ENCODE measurements at places on chromosomes 12 and 14. TPM values are rescaled to one million over a fixed set of nuclear protein-coding genes. Genes with fewer than 3 reads are reported as not detected.

- H3K27me3 ChIP-seq: peaks cover 73% of the 10 kb centered on the region
- H3K4me1 ChIP-seq: peaks cover 5% of the 10 kb centered on the region
- DNase-seq: no peak
- H3K36me3 ChIP-seq: no peaks in the 10 kb centered on the region
- H3K4me3 ChIP-seq: no peak overlapping the region
Observed at GRCh38 chr12:1531654-1532374, 62.6 kb downstream of the FBXL14 start.

DNA sequence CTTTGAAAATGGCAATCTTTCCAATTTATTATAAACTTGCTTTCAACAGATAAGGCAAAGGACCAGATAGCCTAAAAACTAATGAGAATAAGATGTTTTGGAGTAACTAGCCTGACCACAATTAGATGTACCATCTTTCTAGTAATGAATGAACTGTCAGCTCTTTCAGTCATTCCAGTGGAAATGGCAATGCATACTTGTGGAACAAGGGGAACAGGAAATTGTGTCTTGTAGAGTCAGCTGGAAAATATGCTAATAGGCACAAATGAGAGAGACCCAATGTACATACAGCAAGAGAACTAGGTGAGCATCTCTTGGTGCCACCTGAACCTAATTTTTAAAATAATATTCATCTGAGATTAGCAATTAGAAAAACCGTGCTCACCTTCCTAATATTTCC lies 76.1 kb upstream of the GPHB5 start:
- DNase-seq: no peak
- H3K4me1 ChIP-seq: no peaks in the 10 kb centered on the region
- peaks cover 18% of the 10 kb centered on the region for H3K36me3 ChIP-seq
- H3K27ac ChIP-seq: no peak overlapping the region

- peaks cover 2% of the 10 kb centered on the region for H3K4me1 ChIP-seq
- peaks cover 100% of the 10 kb centered on the region for H3K27me3 ChIP-seq
- no peak overlapping the region for H3K4me3 ChIP-seq
- no peak for DNase-seq
- no peaks in the 10 kb centered on the region for H3K36me3 ChIP-seq
- H3K27ac ChIP-seq: no peak overlapping the region
Observed at GRCh38 chr14:74241652-74242017, 2.4 kb downstream of the VSX2 start.

GRCh38 chr12:31759632-31760459 lies 31.0 kb upstream of the AMN1 start:
- no peaks in the 10 kb centered on the region for H3K36me3 ChIP-seq
- H3K27ac ChIP-seq: peak overlapping the region; percentile 64
- no peak overlapping the region for H3K4me3 ChIP-seq
- H3K4me1 ChIP-seq: peaks cover 12% of the 10 kb centered on the region
- peak; percentile 39 for DNase-seq
- no peaks in the 10 kb centered on the region for H3K27me3 ChIP-seq

GRCh38 chr12:23008623-23009022 lies 383.7 kb downstream of the ETNK1 start:
- H3K27ac ChIP-seq: no peak overlapping the region
- no peaks in the 10 kb centered on the region for H3K4me1 ChIP-seq
- DNase-seq: no peak

DNA sequence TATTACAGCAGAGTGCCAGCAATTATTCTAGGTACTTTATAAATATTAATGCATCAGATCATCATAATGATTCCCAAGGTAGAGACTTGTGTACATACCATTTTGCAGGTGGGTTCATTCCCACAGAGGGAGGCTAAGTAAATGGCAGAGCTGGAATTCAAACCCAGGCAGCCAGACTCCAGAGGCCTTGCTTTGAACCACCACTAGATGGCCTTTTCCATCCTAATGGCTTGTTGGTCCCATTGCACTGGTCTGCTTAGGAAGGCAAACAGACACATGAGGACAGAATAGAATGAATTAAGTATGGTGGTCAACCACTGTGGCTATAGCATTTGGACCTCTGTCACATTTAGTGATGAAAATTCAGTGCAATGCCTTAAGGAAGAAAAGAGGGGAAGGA lies 158.7 kb downstream of the METTL25 start:
- H3K4me1 ChIP-seq: no peaks in the 10 kb centered on the region
- H3K36me3 ChIP-seq: no peaks in the 10 kb centered on the region
- H3K4me3 ChIP-seq: no peak overlapping the region

DNA sequence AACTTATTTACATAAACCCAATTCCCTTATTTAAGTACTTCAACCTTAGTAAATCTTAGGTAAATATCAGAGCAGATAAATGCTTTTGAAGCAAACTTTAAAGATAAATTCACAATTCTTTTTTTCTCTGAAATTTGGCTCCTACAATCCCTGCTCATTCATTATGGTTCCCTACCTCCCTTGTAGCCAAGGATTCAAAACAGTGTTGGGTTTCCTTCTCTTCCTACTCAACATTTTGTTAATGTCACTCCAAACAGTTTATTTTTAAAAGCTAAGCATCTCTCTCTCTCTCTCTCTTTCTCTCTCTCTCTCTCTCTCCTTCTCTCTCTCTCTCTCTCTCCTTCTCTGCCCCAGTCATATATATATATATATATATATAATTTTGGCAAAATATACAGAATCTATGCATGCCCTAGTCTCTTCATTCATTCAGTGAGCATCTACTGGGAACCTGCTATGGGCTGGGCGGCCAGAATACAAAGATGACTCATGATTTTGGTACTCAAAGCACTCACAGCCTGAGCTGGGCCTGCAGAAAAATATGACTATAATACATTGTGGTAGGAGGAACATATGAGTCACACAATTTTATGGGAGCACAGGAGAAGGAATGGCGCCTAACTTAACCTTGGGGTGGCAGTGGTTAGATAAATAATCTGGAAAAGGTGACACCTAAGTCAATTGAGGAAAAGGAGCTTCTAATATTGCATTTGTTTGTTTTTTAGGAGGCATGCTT lies 123.7 kb upstream of the DHRS4 start:
- DNase-seq: no peak
- H3K4me3 ChIP-seq: no peak overlapping the region
- H3K36me3 ChIP-seq: no peaks in the 10 kb centered on the region
- H3K27ac ChIP-seq: no peak overlapping the region
- H3K27me3 ChIP-seq: no peaks in the 10 kb centered on the region

GRCh38 chr14:60622210-60622916 lies 26.9 kb downstream of the SIX1 start:
- no peak for DNase-seq
- H3K27ac ChIP-seq: peak overlapping the region; percentile 42
- no peak overlapping the region for H3K4me3 ChIP-seq
- peaks cover 3% of the 10 kb centered on the region for H3K27me3 ChIP-seq

- H3K36me3 ChIP-seq: no peaks in the 10 kb centered on the region
- DNase-seq: no peak
- no peaks in the 10 kb centered on the region for H3K27me3 ChIP-seq
Observed at GRCh38 chr12:57165741-57166140, 18.3 kb upstream of the LRP1-AS start.

DNA sequence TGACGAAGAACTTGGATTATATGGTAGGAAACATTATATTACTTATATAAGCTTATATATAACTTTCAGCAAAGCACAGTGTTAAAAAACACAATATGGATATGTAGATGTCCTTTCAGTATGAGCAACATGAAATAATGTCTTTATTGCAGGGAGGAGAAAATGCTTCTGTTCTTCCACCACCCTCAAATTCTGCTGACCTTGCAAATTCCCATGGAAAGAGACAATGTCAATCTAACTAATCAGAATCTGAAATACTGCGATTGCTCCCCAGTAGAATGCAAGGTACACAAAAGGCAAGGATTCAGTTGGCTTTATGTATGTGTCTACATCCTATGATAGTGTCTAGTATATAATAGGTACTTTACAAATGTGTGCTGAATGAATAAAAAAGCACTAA lies 26.4 kb downstream of the MGAT4C start:
- H3K36me3 ChIP-seq: no peaks in the 10 kb centered on the region
- no peak overlapping the region for H3K4me3 ChIP-seq
- H3K27ac ChIP-seq: no peak overlapping the region
- no peak for DNase-seq
- H3K4me1 ChIP-seq: no peaks in the 10 kb centered on the region

DNA sequence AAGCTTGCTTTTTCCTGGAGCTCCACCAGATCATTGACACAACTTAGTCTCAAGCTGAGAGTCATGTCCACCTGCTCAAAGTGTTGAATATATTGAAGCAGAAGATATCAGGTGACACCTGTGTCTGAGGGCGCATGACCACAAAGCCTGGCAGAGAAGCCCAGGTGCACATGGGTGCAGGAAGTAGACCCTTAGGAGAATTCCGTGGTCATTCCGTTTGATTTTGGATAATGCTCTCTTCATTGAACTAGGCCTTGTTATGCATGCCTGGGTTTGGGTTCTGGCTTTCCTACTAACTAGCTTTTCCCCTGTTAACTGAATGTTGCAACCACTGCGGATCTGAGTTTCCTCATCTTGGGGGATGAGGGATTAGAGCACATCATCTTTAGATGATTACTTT lies 7.1 kb downstream of the ARHGDIB start:
- H3K27ac ChIP-seq: peak overlapping the region; percentile 99
- DNase-seq: no peak
- H3K27me3 ChIP-seq: no peaks in the 10 kb centered on the region
- H3K4me1 ChIP-seq: peaks cover 76% of the 10 kb centered on the region
- peak overlapping the region; percentile 8 for H3K4me3 ChIP-seq
- H3K36me3 ChIP-seq: peaks cover 27% of the 10 kb centered on the region

GRCh38 chr14:88488081-88488480 lies 66.7 kb downstream of the PTPN21 start:
- no peak overlapping the region for H3K27ac ChIP-seq
- no peaks in the 10 kb centered on the region for H3K27me3 ChIP-seq
- no peak for DNase-seq
- no peaks in the 10 kb centered on the region for H3K36me3 ChIP-seq
- H3K4me1 ChIP-seq: no peaks in the 10 kb centered on the region

DNA sequence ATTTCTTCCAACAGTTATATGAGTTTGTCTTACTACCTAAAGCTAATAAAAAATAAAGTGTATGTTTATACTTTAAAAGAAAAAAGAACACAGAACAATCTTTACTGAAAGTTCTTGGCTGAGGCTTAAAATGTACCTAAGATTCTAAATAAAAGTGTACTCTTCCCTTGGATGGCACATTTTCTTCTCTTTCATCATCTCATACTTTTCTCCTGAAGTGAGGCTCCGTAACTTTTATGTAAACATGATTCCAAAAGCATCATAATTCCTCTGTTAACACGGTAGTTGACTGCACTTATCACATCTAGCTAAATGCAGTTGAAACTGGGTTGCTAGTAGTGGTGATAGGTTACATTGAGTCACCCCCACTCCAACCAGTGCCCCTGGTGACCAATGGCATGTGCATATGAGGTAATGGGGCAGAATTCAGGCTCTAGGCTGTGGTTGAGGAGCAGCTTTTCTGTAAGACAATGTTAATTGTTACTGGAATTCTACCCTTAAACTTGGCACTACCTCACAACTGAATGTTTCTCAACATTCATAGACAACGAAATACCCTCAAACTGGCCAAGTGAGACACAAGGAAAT lies 38.4 kb downstream of the WASHC3 start:
- H3K27ac ChIP-seq: no peak overlapping the region
- no peaks in the 10 kb centered on the region for H3K4me1 ChIP-seq
- H3K4me3 ChIP-seq: no peak overlapping the region

DNA sequence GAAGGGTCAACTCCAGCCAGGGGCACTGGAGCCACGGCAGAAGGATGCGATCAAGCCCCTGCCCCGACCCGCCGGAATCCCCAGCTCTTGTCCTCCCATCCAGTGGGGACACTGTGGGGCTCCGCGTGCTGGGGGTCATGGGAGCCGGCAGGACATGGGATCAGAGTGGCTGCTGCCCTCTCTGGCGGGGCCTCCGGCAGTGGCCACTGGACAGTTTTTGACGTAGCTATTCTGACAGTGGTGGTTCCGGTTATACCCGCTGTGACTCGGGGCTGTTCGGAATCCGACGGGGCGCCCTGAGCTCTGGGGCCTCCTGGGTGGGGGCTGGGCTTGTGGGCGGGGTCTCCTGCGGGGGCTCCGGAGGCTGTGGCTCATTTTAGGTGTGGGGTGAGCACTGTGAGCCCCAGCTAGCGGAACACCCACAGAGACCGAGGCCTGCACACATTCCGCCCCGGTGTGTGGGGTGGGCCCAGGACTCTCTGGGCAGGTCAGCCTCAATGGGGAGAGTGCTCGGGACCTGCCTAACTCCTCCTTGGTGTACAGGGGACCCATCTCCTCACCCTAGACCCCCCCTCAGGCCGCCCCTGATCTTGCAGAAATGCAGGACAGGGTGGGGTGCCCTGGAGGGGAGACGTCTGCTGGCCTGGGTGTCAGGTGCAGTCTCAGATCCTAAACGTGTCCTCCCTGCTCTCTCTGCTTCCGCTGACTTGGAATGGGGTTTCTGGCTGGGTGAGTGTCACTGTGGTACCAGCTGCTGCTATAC lies 374.2 kb downstream of the TMEM121 start:
- no peaks in the 10 kb centered on the region for H3K36me3 ChIP-seq
- H3K27ac ChIP-seq: no peak overlapping the region
- no peak for DNase-seq
- peaks cover 5% of the 10 kb centered on the region for H3K4me1 ChIP-seq

- H3K27me3 ChIP-seq: peaks cover 6% of the 10 kb centered on the region
- H3K36me3 ChIP-seq: no peaks in the 10 kb centered on the region
- no peaks in the 10 kb centered on the region for H3K4me1 ChIP-seq
- DNase-seq: no peak
Observed at GRCh38 chr12:81077686-81078441, at the start of gene ACSS3. ACSS3 (plus strand) TSS chr12:81078079; CDS start chr12:81078121, 42 bp downstream.

DNA sequence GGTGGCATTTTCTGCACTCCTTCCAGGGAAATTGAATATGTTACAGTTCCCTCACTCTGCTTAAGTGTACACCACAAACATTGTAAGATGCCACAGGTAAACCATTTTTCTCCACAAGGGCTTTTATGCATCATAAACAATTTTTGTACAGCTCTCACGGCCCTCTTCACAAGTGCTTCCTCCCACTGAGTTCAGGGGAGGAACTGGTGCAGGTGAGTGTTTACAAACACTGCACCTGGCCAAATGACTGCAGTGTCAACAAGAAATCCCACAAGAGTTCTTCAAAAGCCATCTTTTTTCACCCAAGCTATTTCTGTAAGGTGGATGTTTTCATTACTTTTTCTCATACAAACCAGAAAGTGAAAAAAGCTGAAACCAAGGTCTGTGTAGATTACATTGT lies 973.2 kb downstream of the AACS start:
- H3K27ac ChIP-seq: no peak overlapping the region
- no peak for DNase-seq
- no peaks in the 10 kb centered on the region for H3K36me3 ChIP-seq
- H3K4me3 ChIP-seq: no peak overlapping the region
- H3K4me1 ChIP-seq: no peaks in the 10 kb centered on the region

DNA sequence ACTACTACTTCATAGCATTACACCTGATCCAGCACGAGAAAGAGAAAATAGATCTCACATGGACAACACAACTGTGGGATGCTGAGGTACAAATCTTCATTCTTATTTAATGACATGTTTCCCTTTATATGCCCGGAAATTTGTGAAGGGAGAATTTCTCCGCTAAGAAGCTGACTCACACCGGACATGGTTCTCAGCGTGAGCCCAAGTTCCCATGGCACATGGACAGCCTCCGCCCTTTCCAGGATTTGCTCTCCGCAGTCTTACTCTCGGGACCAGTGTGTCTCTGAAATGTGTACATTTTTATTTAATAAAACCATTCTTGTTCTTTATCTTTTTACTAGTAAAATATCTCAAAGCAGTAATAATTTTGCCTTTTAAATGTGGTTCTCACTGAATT lies 1154.8 kb downstream of the TMEM121 start:
- H3K4me1 ChIP-seq: no peaks in the 10 kb centered on the region
- H3K4me3 ChIP-seq: no peak overlapping the region
- H3K27ac ChIP-seq: no peak overlapping the region
- H3K36me3 ChIP-seq: no peaks in the 10 kb centered on the region

The C12orf54 gene
- polyA plus RNA-seq: 3.5 TPM

The FAM181A gene
- polyA plus RNA-seq: 0.11 TPM

The FGF23 gene
- 0.27 TPM for polyA plus RNA-seq

The RIMKLB gene
- polyA plus RNA-seq: 95.5 TPM

The ARID4A gene
- 14.8 TPM for polyA plus RNA-seq

The CIROP gene
- polyA plus RNA-seq: 0.07 TPM

The NXPH4 gene
- polyA plus RNA-seq: 0.16 TPM
